ENCODE measurements at places on chromosomes 1 and 21.

DNA sequence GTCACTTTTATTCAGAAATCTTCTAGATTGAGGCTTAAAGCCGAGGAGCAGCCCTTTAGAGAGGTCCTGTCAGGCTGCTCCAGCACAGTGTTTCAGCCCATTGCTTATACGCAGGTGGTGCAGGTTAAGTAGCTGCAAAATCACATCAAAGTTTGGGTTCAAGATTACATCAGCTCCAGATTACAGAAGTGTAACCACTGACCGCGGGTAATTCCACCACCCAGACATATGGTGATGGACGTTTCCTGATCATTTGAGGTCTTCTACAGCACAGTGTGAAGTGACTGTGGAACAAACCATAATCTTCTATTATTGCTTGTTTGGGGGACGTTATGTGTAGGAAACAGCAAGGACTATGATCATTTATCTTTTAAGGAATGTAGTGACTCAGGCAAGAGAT lies 11.8 kb downstream of the C1orf115 start:
- no peak for DNase-seq

DNA sequence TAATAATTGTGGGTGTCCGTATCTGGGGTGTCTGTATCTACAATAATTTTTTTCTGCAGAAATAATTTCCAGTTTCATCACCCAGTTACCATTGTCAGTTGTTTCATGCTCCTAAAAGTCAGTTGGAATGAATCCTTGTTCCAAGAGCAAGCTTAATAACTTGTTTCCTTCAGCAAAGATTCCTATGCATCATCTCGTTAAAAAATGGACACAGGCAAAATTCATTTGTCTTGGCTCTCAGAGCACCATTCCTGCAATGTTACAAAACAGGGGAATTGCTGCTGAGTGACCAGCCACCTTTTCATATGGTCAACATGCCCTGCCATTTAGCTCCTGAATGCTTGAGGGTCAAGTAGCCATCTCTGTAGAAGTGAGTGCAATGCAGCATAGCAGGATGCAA lies 393.4 kb downstream of the KCNT2 start:
- DNase-seq: no peak

GRCh38 chr21:41168391-41169257 lies 664 bp downstream of the BACE2 start:
- DNase-seq: peak; percentile 40

GRCh38 chr1:183898610-183899009 lies 93.7 kb downstream of the RGL1 start:
- DNase-seq: no peak

Data from NCI-H2029 (cell line).